CD4-positive, alpha-beta T cell treated with Interferon alpha-2 for 1 hour (primary cell): ENCODE measurements at places on chromosomes 3 and 15.

DNA sequence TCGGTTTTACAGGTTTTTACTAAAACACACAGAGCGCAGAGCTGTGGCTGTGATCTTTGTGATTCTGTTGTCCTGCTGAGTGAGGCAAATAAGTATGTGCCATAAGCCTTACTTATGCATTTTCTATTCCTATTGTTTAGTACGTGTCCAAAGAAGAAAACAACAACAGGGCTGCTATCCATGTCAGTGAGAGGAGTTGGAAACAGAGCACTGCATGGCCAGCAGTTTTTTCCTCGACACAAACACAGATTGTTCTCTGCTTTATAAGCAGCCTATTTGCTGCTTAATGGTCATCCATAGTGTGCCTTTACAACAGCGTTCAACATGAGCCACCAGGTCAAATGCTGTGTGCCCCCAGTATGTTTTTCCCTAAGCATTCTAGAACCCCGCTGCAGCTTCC lies 79.8 kb downstream of the SHQ1 start:
- DNase-seq = no peak

DNA sequence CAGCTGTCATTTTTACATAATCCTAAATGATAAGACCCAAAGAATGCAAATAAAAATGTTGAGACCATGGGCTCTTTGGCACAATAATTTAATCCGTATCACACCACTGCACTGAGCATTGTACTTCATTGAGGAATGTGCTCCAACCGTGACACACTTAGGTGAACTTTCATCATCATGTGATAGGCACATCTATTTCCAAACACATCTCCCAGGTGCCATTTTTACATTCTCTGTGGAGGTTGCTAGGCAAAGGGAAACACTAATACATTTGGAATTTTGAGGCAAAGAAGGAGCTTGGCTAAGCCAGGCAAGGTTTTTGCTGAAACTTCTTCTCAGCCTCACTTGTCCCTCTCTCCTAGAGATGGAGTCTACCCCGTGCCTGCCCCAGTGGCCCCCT lies 68.7 kb downstream of the LRTM1 start:
- DNase-seq = no peak

- no peak for DNase-seq
These were observed 749 bp downstream of the ITGA11 start for GRCh38 chr15:68431037-68431791.

DNA sequence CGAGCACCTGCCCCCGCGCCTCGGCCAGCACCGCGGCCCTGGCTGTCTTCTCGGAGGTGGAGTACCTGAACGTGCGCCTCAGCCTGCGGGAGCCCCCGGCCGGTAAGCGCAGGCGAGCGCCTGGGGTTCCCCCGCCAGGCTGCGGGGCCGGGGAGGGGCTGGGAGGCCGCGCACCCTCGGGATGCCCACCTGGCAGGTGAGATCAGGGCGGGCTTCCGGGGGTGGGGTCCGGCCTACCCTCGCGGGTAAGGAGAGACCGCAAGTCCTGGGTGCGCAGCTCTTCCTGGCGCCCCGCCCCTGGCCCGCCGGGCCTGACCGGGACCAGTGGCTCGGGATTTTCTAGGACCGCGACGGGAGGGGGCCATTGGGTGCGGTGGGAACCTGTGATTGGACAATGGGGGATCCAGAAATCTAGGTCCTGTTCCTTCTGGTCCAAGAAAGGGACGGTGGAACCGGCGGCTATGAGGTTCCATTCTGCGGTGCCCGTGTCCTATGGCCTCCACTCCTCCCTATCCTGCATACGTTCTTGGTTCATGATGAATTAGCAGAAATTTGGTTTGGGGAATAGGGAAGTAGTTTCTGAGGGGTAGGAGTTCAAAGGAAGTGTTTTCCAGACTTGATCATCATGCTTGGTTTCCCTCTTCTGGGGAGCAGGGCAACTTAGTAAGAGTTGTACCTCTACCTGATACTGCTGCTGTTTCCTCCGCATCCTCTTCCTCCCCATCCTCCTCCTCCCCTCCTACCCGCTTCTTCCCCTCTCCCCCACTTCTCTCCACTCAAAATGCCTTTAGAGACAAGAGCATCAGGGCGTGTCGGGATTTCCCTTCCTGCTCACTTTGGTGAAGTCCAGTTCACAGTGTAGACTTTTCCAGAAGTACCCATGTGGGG lies 808 bp downstream of the ARRDC4 start:
- DNase-seq = peak; percentile 2

DNA sequence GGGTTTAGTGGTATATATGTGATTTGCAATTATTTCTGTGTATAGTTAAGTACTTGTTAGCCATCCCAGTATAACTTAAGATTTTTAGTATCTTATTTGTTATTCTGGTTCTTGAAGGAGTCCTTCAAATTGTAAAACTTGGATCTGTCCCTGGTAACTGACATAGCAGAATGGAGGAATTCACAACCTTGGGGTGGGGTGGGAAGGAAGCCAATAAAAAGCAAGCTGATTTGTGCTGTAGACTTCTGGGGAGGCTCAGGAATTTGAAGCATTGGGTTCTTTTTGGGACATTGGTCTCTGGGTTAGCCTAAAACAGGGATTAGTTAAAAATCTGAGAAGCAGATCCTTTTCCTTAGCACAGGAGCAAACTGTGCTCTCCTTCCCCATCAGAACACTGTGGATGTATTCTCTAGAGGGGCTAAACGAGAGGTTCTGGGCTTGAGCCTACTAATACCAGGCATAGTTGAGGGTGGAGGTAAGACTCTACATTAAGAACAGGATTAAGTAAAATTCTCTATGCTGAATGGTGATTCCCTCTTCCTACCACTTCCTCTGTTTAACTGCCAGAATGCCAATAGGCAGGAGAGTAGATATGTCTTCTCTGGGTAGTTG lies 42.2 kb downstream of the GMPS start:
- DNase-seq = no peak

DNA sequence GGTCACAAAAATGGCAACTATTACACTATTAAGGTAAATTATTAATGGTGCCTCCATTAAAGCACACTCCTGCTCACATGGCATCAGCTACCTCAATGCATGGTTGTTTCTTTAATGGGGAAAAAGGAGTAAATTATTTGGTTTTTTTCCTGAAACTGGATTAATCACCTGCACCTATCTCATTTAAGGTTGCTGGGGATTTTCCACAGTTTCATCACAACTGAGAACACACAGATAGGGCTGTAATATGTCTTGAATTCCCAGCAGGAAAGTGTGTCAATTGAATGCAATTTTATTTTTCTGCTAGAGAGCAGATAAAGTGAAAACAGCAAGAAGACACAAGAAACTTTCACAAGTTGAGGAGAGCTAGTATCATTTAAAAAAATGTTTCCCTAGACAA lies 36.4 kb downstream of the RFTN1 start:
- DNase-seq = no peak

DNA sequence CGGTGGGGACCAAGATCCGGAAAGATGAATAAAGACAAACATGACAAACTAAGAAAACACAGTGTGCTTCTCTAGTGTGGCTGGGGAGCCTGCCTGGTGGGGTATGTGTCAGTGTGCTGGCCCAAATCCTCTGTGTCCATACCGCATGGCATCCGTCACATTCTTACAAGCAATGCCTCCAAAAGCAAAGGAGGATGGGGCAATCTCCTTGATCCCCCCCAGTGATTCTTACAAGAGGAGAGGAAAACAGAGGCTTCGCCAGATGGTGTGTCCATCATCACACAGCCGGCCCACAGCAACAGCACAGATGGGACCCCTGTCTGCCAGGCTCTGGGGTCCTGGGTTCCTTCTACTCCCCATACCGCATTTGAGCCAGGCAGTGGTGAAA lies 558 bp upstream of the IL17RC start:
- DNase-seq = no peak

DNA sequence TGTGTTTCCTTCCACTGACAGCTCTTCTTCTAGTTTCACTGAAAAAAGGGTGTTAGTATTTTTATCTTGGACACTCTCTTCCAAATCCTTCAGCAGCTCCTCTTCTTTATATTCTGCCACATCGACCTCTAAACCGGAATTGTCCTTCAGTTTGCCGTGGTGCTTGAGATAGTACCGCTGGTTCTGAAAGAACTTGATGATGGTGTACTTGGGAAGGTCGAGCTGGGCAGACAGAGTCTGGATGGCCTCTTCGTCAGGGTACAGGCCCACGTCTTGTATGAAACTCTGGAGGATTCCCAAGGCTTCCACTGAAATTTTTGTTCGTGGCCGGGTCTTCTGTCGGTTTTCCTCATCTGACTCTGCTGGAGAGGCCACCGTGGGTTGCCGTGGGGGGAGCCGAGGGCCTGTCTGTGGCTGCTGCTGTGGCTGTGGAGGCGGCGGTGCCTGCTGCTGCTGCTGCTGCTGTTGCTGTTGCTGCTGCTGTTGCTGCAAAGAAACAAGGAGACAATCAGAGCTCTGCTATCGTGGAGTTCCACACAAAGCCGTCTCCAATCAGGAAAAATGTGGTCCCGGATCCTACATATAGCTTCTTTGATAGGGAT lies 75.8 kb downstream of the SATB1 start:
- DNase-seq = no peak

- no peak for DNase-seq
These were observed 13.6 kb upstream of the TATDN2 start for GRCh38 chr3:10234526-10235230.

- no peak for DNase-seq
These were observed 113.5 kb downstream of the VGLL4 start for GRCh38 chr3:11530153-11530721.

- DNase-seq = no peak
These were observed 390.4 kb downstream of the ZBTB20 start for GRCh38 chr3:114756506-114757279.

DNA sequence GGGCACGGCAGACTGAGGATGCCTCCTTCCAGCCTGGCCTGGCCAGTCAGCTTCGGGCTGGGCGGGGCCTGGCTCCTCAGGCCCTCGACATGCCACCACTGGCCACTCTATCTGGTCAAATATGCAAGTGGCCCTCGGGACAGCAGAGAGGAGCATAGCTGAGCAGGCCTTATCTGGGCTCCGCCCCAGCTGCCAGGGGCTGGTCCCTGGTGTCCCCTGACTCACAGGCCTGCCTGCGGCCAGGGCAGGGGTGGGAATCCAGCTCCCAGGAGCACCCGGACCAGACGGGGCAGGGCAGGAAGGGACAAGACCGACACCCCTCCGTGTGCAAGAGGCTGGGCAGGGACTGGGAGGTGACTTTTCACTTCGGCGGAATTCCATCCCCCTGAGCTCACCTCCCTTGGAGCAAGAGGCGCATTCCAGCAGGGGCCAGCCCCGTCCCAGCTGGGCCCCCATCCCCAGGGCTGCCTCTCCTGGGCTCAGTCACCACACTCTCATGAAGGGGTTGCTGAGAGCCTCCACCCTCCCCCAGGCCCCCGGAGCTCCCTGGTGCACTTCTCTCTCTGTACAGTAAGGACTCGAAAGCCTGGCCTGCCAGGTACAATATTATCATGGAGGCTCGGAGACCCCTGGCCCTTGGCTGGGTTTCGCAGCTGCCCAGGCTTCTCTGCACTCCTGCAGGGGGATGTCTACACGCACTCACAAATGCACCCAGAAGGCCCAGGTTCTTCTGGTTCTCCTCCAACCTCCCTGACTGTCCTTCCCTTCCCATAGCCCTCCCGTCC lies 29.5 kb downstream of the WNT7A start:
- no peak for DNase-seq

DNA sequence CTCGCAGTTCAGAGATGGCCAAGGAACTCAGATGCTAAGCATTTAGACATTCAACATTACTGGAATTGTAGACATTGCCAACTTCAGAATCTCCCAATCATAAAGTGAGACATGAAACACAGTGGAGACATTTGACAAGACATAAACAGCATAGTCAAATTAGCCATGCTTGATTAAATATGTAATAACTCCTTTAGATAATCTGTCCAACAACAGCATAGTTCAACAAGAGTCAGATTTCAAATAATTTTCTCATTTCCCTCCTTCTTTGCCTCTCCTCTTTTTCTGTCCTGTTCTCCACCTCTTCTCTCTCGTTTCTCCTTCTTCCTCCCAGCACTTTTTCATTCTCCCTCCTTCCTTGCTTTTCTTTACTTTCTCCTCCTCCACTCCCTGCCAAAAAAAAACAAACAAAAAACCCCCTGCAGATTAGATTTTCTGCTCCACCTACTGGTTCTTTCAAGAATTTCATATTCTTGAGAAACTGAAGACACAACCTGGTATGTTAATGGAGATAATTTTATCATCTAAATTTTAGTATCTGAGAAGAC lies 20.2 kb downstream of the CPOX start:
- no peak for DNase-seq

GRCh38 chr15:80693682-80694610 lies 1.2 kb upstream of the ABHD17C start:
- DNase-seq = peak; percentile 19

DNA sequence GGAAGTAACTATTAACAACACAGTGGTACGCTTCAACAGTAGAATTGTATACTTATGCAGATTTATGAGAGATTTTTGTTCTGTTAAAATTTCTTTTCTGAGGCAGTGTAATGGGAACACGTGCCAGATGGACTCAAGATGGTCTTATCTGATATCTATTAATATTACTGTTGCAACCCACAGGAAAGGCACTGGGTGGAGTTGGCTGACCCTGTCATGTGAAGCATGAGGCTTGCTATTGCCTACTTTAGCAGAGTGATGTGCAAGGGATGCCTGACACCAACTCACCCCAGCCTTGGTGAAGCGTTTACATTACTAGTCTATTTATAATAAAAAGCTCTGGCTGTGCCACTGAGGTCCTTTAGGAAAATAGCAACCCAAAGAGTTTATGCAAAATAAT lies 19.8 kb upstream of the ARNT2 start:
- DNase-seq = no peak

DNA sequence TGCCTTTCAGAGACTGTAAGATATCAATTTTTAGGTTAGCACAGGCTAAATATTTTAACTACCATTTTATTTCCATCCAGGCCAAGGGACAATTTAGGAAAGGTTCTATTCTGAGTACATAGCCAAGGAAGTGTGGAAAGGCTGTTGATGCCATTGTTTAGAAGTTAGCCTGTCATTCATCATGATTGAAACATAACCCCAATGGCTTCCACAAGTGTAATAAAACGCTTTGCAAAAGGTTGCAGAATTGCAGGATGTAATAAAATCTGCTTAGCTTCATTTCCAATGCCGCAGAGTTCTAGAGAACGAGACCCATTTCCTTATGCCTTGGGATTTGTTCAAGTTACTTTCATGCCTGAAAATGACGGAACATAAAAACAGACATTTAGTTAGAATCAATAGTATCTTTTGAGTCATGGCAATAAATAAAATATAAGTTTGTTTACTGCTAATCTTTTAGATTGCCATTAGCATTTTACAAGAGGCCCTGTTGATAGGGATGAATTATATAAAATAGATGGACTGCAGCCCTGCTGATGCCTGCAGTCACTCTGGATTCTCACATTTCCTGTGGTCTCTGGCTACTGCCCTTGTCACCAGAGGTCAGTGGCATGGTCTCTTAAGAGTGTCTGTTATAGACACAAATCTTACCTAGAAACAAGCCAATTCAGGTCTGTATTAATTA lies 678.2 kb upstream of the CFAP20DC start:
- DNase-seq = no peak

DNA sequence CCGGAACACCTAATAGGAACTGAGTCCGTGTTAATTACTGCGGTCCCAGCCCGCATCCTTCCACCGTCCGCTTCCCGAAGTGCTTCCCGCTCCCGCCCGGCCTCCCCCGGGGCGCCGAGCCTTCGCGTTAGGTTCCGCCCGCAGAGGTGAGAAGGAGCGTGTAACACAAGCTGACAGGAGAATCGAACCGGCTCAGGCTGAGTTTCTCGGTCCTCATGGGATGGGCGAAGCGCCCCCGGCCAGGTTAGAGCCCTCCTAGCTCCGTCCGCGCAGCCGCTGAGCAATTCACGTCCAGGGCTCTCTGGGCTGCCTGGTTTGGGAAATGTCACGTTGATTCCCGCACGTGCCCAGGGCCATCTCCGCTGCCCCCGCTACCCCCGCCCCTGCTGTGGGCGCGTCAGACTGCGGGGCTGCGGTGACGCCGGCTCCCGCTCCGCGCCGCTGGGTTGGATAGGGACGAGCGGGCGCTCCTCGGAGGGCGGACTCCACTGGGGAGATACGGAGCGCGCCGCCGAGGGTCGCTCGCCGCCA lies 954 bp downstream of the CLDN11 start:
- no peak for DNase-seq
